ENCODE measurements at places on chromosomes 4 and X.

- no peak for DNase-seq
These were observed 173.0 kb downstream of the SPCS3 start for GRCh38 chr4:176492646-176493302.

- DNase-seq = no peak
These were observed 89.3 kb upstream of the KLF3 start for GRCh38 chr4:38574559-38575333.

DNA sequence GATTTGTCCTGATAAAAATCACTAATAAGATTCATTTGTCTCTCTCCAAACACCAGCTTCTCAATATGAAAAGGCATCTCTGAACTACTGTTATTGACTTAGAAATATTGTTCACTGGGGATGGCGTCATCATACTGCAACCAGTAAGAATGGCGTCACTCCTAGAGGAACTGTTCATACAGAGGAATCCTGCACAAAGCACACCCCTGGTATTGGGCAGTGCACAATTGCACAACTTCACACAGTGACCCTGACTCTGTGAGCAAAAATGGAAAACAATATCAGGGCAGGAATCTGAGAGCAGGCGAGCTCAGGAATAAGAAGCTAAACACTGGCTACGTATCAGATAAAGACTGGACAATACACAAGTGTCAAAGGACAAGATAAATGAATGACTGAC lies 66.7 kb upstream of the PNPLA4 start:
- no peak for DNase-seq

- DNase-seq = no peak
These were observed 166.7 kb upstream of the SH3RF1 start for GRCh38 chr4:169437299-169438047.

DNA sequence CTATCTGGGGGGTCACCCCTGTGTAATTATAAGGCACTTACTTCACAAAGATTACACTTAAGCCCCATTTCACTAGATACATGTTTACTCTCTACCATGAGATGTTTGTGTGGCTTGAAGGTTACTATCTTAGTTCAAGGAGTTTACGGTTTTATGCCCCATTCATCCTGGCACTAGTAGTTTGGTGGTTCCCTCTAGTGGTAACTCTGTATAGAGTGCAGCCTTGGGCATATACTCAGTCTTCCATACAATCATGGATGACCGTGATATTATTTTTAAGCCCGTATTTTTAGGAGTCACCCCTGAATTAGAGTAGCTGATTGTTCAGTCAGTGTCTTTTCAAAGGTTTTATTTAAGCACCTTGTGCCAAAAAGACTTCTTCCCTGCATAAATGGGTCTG lies 109.9 kb upstream of the FAM47C start:
- DNase-seq = no peak

DNA sequence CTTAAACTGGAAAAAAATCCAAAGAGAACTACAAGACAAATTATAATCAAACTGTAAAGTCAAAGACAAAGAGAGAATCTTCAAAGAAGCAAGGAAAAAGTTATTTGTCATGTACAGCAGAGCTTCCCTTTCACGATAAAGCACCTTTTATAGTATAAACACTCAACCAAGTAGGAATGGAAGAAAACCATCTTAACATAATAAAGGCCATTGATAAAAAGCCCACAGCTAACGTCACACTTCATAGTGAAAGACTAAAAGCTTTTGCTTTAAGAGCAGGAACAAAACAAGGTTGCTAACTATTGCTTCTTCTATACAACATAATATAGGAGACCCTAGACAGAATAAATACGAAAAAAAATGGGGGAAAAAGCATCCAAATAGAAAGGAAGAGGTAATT lies 595.7 kb upstream of the POU3F4 start:
- DNase-seq = no peak

GRCh38 chr4:40586729-40587128 lies 42.9 kb downstream of the RBM47 start:
- no peak for DNase-seq

DNA sequence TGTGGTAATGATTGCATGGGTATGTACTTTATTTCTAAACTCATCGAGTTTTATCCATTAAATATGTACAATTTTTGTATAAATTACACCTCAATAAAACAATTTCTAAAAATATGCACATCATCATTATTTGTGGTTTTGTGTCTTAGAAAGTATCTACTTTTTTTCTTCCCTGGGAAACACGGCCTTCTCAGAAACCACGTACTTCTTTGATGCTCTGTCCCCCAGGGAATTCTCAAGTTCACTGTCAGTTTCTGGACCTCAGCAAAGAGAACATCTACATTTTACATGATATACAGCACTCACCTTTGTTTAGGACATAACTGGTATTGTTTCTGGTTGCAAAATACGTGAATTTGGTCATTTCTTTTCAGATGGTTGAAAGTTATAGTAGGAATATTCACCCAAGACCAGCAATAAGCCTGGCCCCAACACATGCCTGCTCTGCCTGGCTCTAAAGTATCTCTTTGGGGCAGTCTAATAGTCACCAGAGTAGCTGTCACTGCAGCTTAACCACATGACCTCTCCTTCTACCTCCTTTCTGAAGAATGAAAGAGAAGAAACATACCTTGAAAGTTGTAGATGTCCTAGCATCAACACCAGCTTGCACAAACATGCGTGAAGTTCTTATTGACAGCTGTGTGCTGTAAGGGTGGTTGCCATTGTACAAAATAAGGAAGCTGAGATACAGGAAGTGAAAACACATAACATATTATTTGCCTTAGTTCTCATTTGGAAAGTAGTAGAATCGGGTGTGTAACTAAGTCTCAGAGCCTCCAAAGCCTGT lies 48.4 kb upstream of the SPANXN4 start:
- no peak for DNase-seq

GRCh38 chr4:111031001-111031579 lies 408.2 kb upstream of the PITX2 start:
- no peak for DNase-seq

DNA sequence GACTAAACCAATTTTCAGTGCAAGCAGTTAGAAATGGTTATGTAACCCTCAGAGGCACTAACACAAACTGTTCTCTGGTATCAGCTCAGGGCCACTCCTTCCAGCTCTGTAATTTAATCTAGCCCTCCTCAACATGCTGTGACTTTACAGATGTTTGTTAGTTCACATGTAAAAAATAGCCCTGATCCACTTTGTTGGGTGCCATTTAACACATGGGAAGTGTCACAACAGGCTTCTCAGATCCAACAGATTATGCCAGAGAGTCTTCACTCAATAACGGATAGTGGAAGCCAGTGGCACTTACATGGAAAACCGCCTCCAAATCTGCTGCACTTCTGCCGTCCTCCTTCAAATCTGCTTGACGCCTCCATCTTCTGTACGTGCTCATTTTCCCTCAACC lies 51.6 kb downstream of the ATP8A1 start:
- DNase-seq = no peak
